ENCODE measurements at places on chromosomes 1 and 21.

DNA sequence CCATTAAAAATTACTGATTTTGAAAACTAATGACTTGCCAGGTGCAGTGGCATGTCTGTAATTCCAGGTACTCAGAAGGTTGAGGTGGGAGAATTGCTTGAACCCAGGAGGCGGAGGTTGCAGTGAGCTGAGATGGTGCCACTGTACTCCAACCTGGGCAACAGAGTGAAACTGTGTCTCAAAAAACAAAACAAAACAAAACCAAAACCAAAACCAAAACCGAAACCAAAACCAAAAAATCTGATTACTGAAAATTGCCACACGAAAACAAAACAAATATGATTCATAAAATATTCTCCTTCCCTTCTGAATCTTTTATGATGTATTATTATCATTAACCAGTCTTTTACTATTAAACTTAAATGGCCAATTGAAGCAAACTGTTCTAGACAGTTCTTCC lies 74.1 kb downstream of the SERINC2 start:
- no peak for DNase-seq

GRCh38 chr1:29752141-29752540 lies 515.8 kb downstream of the PTPRU start:
- DNase-seq: no peak

DNA sequence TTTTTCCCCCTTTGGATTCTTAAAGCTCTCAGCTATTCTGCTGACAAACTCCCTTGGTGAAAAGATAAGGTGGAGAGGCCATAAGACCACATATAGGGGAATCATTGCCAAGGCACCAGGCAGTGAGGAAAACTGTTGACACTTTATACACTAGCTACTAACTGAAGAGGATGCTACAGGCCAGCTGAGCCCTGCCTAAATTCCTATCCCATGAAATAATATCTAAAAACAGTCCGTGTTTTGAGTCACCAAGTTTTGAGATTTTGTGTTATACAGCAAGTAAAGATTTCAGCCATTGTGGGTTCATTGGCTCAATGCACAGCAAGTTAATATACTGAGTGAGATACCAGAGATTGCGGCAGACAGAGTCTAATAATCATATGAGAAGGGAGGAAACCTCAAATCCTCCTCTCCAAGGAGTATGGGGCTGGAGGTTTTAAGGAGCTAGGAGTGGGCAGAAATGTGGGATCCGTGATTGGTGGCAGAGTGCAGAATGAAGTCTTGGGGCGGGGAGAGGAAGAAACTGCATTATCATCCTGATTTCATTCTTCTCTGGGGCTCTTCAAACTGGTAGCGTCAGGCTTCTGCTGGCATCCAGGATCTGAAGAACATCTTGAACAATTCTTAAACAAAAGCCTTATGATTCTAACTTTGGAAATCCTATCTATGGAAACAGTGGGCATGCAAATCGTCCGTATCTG lies 9.2 kb downstream of the CLDN8 start:
- no peak for DNase-seq

DNA sequence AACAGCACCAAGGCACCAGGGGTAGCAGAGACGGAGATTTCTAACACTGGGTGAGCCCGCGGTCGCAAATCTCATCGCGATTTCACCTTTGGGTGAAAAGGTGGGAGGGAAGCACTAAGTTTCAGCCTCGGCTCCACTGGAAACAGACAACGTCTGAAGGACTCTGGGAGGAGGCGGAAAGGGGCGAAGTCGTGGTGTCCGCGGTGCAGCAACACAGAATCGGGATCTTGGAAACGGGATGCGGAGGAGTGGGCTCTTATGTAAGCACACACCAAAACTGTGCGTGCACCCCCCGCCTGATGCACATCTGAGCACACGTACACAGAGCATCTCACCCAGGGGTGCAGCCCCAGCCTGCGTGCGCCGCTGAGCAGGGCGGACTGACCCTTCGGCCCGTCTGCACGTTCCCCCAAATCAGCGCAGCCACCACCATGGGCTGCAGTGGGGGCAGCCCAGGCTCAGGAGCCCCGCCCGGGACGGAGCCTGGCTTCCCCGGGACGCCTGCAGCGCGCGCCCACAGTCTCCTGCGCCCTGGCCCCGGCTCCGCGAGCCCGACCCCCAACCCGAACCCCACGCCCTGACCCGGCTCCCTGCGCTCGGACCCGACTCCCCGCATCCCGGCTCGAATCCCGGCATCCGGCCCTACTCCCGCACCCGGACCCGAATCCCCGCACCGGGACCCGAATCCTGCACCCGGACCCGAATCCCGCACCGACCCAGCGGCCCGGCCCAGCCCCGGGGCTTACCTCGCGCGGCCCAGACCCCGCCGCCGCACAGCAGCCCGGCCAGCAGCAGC lies 670 bp downstream of the CLSTN1 start:
- DNase-seq: peak; percentile 8

DNA sequence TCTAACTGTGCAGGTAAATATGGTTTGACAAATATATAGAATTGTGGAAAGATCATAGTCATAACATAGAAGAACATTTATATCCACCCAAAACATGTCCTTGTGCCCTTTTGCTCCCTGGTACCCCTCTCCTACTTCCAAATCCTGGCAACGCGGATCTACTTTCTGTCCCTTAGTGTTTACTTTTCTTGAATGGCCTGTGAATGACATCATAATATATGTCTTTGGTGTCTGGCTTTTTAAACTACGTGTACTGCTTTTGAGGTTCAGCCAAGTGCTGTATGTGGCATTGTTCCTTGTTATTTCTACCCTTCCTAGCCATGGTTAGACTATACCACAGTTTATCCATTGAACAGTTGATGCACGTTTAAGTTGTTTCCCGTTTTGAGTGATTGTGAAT lies 155.6 kb downstream of the SDCCAG8 start:
- no peak for DNase-seq

GRCh38 chr21:38597421-38597820 lies 99.1 kb upstream of the ERG start:
- no peak for DNase-seq

GRCh38 chr1:11784256-11784992 lies 21.3 kb downstream of the MTHFR start:
- no peak for DNase-seq

DNA sequence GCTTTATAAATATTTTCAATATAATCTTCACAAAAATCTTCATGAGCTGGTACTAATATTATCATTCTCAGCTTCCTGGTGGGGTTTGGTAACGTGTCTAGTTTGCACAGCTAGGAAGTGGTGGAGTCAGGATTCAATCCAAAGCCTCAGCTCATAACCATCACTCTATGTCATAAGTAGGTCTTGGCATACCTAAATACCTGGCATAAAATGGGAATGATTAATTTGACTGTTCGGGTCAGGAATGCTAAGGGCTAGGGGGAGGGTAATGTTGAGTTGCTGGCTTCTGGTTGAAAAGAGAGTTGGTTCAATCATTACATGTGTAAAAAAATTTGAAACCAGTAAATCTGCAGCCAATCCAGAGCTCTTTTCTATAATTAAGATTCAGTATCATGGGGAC lies 5.6 kb upstream of the SAMSN1 start:
- DNase-seq: no peak

DNA sequence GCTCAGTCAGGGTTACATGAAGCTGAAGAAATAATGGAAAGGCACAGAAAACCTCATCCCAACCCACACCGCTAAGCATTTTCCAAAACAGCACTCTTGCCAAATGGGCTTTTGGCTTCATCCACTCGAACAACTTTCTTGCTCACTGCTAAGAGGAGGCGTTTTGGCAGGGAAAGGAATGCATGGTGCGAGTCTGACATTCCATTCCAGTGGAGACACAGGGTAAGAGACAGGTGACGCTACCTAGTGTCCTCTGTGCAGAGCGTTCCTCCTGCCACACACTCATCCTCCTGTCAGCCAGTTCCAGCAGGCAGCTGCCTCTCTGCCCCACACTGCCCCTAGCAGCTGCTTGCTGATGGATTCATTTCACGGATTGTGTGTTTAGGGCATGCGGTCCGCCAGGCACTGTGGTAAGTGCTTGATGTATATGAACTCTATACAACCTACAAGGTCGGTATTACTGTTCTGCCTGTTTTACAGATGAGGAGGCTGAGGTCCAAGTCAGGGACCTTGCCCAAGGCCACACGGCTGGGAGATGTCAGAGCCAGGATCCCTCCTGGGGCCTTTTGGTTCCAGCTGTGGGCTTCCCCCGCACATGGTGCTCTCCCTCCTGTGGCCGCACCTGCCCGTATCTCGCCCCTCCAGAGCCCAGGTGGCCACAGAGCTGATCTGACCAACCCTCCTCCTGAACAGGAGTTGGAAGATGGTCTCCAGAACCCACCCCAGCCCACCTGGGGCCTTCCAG lies 25.7 kb upstream of the BACE2 start:
- DNase-seq: no peak

DNA sequence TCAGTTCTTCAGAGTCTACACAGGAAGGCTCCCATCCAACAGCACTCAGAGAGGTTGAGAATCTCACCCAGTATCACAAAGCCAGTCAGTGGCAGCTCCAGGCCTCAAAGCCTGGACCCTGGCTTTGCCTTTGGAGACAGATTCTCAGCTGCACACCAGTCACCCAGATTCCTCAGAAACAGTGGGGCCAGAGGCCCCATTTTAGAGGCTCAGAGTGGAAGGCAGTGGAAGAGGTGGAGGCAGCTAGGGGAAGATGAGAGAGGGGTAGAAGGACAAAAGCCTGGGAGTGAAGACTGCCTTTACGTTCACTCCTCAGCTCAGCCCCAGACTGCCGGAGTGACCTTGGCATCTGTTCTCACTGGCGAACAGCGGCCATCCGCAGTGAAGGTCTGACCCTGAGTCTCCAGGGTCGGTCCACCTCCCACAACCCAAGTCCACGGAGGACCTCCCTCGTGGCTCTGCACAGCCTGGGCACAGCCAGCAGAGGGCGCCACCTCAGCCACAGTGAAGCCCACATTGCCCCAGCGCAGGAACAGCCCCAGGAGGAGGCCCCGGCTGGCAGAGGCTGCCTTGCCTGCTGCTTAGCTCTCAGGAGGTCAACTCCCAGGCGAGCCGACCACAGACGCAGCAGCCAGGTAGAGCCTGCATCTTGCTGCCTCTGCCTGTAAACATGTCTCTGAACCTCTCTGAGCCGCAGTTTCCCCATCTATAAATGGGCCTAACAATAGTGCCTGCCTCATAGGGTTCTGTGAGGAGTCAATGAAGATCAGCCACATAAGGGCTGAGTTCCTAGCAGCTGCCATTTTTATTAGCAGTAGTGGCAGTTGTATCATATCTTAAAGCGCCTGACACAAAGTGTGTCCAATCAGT lies 5.9 kb upstream of the FNDC5 start:
- no peak for DNase-seq

GRCh38 chr1:175176246-175176645 lies 16.3 kb downstream of the KIAA0040 start:
- DNase-seq: no peak

- no peak for DNase-seq
Observed at GRCh38 chr1:70382682-70383081, 28.2 kb upstream of the ANKRD13C start.

DNA sequence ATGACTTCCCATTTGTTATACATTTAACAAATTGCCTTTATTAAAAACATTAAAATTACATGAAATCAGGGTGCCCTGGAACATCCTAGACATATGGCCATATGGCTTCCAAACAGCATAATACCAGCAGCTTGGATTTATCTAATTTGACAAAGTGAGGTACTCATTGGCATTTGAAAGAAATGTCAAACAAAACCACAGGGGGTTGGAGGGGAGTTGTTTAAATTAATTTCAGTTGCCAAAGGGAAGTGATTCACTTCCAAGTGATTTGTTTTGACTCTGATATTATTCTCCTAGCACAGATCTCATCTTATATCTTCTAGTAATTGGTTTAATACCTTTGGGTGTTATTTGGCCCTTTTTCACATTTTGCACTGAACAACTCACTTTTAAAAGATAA lies 24.5 kb upstream of the POU2F1 start:
- DNase-seq: no peak

DNA sequence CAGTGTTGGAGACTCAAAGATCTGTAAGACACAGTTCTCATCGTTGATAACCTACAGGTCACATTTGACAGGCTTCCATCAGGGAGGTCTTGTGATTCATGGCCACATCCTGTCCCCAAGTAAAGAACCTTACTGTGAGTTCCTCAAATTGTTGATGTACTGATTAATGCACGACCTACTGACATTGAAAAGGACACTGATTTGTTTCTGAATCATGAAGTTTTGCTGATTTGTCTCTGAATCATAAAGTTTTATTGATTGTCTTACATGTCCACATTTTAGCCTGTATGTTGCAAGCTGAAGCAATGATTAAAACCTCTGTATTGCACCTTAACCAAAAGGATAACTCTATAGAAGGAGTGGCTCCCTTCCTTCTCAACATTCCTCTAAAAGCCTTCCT lies 476.3 kb upstream of the RUNX1 start:
- no peak for DNase-seq

DNA sequence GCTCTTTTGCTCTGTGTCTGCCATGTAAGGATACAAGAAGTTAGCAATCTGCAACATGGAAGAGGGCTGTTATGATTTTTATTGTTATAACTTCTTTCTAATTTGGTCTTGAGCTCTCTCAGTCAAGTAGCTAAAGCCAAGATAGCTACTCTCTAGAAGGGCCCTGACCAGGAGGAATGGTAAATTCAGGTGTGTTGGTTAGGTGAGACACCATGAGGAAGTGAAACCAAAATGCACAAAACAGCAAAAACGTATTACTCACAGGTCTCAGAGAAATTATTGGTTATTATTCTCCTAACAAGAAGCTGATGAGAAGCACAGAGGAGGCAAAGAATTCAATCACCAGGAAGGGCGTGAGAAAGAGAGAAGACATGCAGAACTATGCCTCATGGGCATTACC lies 51.8 kb upstream of the INSL5 start:
- no peak for DNase-seq

- DNase-seq: no peak
Observed at GRCh38 chr1:92583821-92584760, 97.4 kb upstream of the GFI1 start.

GRCh38 chr1:48114596-48115382 lies 107.7 kb upstream of the SLC5A9 start:
- no peak for DNase-seq

DNA sequence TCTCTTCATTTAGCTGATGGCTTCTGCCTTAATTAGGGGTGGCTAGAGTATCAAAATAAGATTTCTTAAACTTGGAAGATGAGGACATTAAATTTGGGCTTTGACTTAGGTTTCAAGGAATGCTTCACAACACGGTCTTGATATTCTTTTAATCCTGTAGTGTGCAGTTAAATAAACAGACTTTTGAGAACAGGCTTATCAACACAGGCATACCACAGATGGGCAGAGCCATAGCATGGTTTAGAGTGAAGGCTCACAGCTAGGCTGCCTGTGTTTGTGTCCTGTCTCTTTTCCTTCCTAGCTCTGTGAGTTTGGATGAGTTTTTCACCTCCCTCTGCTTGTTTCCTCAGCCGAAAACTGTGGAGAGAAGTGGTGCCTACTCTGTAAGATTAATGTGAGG lies 102.3 kb upstream of the IPO9 start:
- DNase-seq: no peak

- peak; percentile 9 for DNase-seq
Observed at GRCh38 chr1:202807451-202807925, 733 bp downstream of the KDM5B start.
